ENCODE measurements at places on chromosomes 2 and 18. TPM values are rescaled to one million over a fixed set of nuclear protein-coding genes. Genes with fewer than 3 reads are reported as not detected.

PLGLB2 gene
- 0.38 TPM for total RNA-seq

C2orf78 gene
- not detected for total RNA-seq

STEAP3 gene
- total RNA-seq = 31.4 TPM

PCBP1 gene
- total RNA-seq = 60.4 TPM

DUSP28 gene
- total RNA-seq = 2.3 TPM

FAM228B gene
- 14.7 TPM for total RNA-seq

ZC3H6 gene
- total RNA-seq = 5.1 TPM

ITGAV gene
- 157 TPM for total RNA-seq

ASAP2 gene
- total RNA-seq = 59.2 TPM

BMP10 gene
- total RNA-seq = not detected

SPHKAP gene
- total RNA-seq = not detected

MROH2A gene
- total RNA-seq = not detected

ITGB6 gene
- total RNA-seq = 0.19 TPM

FIGN gene
- total RNA-seq = 1.7 TPM

SERPINB4 gene
- total RNA-seq = not detected

NEURL3 gene
- total RNA-seq = not detected

All from regular cardiac myocyte (primary cell).